ENCODE measurements at places on chromosomes 4 and X. TPM values are rescaled to one million over a fixed set of nuclear protein-coding genes. Genes with fewer than 3 reads are reported as not detected.

MAP9 gene
- 7.6 TPM for total RNA-seq

TBC1D8B gene
- 2.5 TPM for total RNA-seq

PRDM5 gene
- 14.6 TPM for total RNA-seq

FGFR3 gene
- 2.0 TPM for total RNA-seq

MAOA gene
- 388 TPM for total RNA-seq

EXOC1 gene
- 33.6 TPM for total RNA-seq

CENPI gene
- total RNA-seq = 2.8 TPM

RPA4 gene
- 0.99 TPM for total RNA-seq

BEND2 gene
- not detected for total RNA-seq

ZNF630 gene
- total RNA-seq = 3.6 TPM

RCHY1 gene
- total RNA-seq = 17.7 TPM

CYLC1 gene
- total RNA-seq = not detected

All from esophagus muscularis mucosa (tissue), 4 donors.